Activated effector memory CD4-positive, alpha-beta T cell treated with Interleukin-2 at 50 U/mL for 16 hours (primary cell): ENCODE measurements at places on chromosomes 4 and X.

GRCh38 chr4:163070023-163070422 lies 96.7 kb downstream of the NAF1 start:
- no peak for DNase-seq

DNA sequence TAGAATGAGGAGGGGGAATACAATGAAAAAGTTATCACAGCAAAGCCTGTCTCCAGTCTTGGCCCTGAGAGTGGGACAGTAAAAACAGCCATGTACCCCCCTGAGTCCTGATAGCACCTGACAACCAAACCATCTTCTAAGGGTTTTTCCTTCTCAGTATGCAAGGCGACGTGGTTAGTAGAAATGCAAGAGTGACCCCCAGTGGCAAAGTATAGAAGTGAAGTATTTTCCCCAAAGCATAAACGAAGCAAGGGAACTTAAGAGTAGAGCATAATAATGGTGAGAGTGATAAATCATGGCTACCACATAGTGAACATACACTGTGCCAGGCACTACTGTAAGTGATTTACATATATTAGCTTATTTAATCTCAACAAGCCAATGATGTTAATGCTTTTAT lies 52.8 kb downstream of the FAM47C start:
- no peak for DNase-seq

- no peak for DNase-seq
Observed at GRCh38 chrX:150197388-150197787, 165.7 kb upstream of the MAMLD1 start.

- no peak for DNase-seq
Observed at GRCh38 chr4:68572653-68573170, 3.4 kb downstream of the UGT2B17 start.

GRCh38 chr4:2794486-2795299 lies 1.8 kb downstream of the SH3BP2 start:
- DNase-seq: no peak

DNA sequence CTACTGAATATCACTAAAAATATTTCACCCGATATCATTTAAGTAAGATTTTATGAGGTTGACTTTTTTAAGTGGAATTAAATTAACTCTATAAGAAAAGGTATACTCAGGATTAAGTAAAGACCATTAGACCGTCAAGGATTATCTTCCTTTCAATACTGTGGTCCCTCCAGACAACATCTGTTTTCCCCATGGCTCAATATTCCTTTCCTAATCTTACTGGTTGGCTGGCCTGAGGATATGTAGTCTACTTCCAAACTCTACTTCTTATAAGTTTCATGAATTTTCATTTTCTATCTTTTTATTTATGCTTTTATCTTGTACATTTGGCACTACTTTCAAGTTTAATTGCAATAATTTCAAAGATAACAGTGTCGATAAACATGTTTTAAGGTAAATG lies 725.4 kb downstream of the PCDH7 start:
- no peak for DNase-seq

DNA sequence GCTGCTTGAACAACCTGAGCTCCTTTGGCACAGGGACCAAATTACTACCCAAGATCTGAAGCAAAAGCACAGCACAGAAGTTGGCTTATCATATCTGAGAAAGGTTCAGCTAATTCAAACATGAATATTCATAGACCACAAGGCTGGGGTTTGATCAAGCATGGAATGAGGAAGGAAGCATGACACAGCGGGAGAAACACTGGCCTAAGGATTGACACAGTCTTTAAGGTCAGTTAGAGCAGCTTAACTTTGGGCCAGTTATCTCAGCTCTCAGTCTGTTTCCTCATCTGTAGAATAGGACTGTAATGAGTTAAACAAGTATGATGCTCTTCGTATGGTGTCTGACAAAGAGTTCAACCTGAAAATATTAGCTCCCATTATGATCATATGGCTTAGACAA lies 88.5 kb upstream of the CBR4 start:
- no peak for DNase-seq

DNA sequence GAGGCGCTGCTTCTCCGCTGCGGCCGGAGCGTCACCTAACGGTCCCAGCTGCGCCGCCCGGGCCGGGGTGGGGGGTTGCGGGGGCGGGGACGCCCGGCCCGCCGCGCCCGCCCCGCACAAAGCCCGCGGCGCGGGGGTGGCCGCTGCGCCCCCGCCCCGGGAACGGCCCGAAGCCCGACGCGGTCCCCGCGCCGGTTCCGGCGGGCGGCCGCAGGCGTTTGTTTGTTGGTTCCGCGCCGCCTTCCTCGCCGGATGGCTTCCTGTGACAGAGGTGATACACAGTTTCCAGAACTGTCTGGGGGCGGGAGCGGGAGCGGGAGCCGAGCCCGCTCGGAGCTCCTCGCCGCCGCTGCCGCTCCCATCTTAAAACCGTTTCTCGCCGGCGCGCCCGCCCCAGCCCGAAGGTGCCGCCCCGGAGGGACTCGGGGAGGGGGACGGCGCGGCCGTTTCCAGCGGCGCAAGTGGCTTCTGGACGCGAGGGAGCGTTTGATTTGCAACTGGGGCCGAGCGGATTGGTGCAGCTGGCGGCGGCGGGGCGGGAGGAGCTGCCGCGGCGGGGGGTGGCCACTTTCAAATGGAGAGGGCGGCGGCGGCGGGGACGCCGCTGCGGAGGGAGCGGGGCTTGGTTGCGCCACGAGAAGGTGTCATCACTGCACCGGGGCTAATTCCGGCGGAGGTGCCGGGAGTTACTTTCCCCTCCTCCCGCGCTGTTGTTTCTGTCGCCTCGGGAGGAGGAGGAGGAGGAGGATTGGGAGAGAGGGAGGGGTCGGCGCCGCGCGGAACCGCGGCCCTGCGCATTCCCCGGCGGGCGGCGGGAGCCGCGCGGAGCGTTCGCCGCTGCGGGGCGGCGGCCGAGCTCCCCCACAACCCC lies 2.3 kb downstream of the JADE1 start:
- DNase-seq: peak; percentile 69

DNA sequence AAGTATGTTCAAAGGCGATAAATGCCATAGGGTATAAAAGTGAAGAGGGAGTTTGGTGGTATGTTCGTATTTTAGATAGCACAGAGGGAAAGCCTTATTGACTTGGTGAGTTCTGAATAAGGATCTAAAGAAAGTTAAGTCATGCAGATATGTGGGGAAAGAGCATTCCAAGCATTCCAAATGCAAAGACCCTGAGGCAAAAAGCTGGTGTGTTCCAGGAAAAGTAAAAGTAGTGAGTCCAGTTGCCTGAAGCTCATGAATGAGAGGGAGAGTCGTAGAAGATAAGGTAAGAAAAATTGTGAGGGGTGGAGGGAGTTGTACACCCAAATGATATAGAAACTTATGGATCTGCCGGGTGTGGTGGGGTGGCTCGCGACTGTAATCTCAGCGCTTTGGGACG lies 426.7 kb downstream of the RPA4 start:
- DNase-seq: no peak

DNA sequence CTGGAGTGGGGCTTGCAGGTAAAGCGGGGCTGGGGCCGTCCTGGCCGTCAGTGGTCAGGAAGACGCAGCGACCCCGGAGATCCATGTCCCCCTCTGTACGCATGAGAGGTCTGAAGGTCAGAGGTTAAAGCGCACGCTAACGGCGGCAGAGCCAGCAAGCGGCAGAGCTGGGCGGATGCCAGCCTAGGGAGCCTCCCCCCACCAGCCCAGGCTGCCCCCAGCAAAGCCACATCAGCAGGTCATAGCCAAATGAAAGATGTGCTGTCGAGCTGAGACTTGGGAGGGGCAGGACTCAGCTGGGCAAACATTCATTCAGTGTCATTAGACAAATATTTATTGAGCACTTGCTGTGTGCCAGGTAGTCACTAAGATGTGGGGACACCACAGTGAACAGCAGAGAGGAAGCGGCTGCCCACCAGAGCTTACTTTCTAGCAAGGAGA lies 593 bp upstream of the JAKMIP1 start:
- no peak for DNase-seq

DNA sequence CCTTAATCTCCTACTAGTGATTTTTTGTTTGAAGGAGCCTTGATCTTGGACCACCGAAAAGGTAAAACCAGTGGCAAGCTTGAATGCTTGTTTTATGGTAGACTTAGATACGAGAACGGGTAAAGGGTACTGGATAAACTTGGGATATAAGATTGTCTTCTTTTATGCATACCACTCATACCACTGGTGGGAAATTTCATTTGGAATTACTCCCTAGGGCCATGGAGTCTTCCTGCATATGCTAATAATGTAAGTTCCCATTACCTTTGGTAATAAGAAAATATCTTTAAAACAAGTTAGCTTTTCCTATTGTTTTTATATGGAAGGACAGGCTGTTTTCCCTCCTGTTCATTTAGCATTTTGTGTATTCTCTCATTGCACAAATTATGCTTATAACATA lies 11.7 kb downstream of the SMARCAD1 start:
- DNase-seq: no peak

DNA sequence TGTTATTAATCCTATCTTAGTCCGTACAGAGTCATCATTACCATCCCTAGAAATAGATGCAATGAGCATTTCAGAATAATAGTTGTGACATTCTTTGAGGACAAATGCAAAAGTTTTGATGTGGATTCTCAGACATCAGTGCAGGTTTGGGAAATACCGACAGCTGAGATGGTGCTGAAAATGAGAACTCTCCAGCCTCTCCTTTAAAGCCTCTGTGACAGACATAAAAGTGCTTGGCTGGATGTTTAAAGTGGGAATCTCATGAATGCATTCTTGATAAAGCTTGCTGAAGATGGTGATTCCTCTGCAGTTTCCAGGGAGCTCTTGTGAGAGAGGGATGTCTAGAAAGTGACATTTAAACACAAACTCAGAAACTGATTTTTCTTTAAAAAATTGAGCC lies 35.0 kb upstream of the SLC7A11 start:
- no peak for DNase-seq

GRCh38 chr4:1309261-1310010 lies 19.7 kb downstream of the MAEA start:
- peak; percentile 29 for DNase-seq
